Neural crest cell (in vitro differentiated cells): ENCODE measurements at places on chromosomes 2 and 18. TPM values are rescaled to one million over a fixed set of nuclear protein-coding genes. Genes with fewer than 3 reads are reported as not detected.

ZEB2 gene
- total RNA-seq, result 192 and 200 TPM in 2 replicates

RESP18 gene
- total RNA-seq, result not detected in 2 replicates

PDCL3 gene
- total RNA-seq, result 35.4 and 36.0 TPM in 2 replicates

TXNDC2 gene
- total RNA-seq, result not detected in 2 replicates
